Bladder microvascular endothelial cell (primary cell): ENCODE measurements at places on chromosomes 5 and 9. TPM values are rescaled to one million over a fixed set of nuclear protein-coding genes. Genes with fewer than 3 reads are reported as not detected.

The SLC6A3 gene
- not detected in 2 replicates for total RNA-seq

The MYOT gene
- not detected in 2 replicates for total RNA-seq

The KIF4B gene
- 0.16 and 0.38 TPM in 2 replicates for total RNA-seq

The MARVELD2 gene
- 0.81 and 4.4 TPM in 2 replicates for total RNA-seq

The KIF12 gene
- 0.06 TPM in 1 of 2 replicates, not detected in the other for total RNA-seq

The PPIC gene
- 22.7 and 44.2 TPM in 2 replicates for total RNA-seq

The ARSI gene
- 0.16 and 0.63 TPM in 2 replicates for total RNA-seq

The MCIDAS gene
- not detected in 2 replicates for total RNA-seq

The LPAR1 gene
- total RNA-seq, result 0.06 and 0.32 TPM in 2 replicates

The GADD45G gene
- 0.44 and 0.49 TPM in 2 replicates for total RNA-seq
